ENCODE measurements at places on chromosomes 2 and 18.
A peak's percentile ranks its signal among the peaks of the same experiment; 100 is the strongest.

- DNase-seq: no peak
Observed at GRCh38 chr18:62524440-62525200, 1.8 kb downstream of the ZCCHC2 start.

- DNase-seq: no peak
Observed at GRCh38 chr2:176114930-176115625, 1.5 kb upstream of the HOXD10 start.

DNA sequence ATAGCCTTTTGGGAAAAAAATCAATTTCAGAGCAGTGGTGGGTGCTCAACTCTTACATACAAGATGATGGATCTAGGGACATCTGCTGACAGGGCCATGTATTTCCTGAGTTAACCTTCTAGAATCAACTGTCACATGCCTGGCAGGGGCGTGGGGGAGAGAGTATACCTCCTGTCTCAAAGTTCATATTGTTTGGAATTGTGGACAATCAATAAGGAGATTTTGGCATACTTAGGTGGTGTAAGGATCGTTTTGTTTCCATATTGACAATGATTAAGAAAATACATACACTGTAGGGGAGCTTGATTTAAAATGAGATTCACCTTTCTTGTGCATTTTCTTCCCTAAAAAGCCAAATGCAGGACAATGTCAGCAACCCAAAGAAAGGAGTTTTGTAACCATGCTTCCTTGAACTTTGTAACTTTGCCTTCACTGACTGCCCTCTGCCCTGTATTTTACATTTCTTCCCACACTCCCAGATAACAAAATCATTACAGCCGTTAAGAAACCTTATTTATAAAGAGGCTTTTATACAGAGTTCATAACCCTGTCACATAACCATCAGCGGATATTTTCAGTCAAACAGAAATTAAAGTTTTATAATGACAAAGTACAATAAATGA, 88.4 kb downstream of the MEP1B start:
- no peak for DNase-seq

DNA sequence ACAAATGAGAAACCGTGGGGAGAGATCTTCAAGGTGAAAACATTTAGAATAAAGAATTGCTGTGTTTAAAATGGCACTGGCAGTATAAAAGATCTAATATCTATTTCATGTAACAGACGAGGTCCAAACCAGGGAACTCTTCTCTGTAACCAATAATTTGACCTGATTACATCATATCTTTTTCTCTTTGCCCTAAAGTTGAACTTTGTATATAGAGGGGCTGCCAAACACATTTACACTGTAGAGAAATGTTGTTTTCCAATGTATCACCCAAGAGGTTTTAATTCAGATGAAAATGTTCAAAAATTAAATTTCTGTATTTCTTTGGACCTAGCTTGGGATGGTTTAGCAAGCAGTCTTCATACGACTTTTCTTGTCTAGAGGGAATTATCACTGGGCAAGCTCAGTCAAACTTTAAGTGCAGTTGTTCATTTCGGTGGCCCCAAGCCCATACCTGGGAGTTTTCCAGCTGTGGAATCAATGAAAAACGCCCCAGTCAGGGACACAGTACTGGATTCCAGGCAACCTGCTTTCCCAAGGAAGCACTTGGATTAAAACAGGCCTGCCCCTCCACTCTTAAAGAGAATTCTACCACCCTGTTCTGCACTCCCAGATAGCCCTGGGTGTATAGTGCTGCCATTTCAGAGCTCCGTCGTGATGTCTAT, 208.5 kb upstream of the FN1 start:
- no peak for DNase-seq

DNA sequence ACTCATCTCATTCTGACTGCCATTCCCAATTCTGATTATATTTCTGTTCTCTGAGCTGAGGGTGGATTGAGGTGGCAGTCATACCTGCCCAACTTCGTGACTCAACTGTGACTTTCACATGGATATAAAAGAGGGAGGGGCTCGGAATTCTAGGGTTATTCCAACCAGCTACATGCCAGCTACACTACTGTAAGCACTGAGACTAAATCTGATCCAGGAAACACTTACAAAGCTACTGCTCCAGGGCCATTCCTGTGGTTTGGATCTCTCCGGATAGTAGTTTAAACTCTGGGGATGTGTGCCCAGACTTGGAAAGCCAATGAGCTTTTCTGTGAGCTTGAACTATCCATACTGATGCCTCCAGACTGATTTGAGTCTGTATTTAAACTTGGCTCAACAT, 7.9 kb downstream of the MAP2 start:
- DNase-seq: peak; percentile 45

- no peak for DNase-seq
Observed at GRCh38 chr2:151860210-151860609, 32.0 kb upstream of the ARL5A start.

DNA sequence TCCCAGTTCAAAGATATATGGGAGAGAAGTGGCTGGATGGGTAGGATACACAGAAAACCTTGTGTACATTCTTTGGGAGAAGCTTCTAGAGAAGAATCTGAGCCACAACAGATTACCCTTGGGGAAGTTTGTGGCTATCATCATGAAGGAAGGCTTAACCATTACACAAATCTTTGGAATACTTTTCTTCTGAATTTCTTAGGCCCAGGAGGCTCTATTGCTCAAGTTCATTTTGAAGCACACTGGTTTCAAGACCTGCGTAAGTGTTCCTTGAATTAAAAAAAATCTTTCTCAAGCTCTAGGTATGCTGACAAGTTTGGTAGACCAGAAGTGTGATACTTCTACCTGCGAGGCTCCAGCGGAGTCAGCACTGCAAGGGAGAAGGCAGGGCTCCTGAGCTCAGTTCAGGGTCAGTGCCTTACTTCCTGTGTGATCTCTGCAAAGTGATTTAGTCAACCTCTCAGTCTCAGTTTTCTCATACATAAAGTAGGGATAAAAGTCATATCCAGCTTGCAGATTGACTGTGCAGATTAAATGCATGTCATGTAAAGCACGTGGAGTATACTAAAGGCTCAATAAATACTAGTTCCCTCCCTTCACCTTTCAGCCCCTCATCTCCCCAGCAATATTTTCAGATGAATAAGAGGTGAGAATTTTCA, 438.6 kb downstream of the DLGAP1 start:
- DNase-seq: no peak

GRCh38 chr2:28647682-28648081, 103.9 kb upstream of the PPP1CB start:
- no peak for DNase-seq

DNA sequence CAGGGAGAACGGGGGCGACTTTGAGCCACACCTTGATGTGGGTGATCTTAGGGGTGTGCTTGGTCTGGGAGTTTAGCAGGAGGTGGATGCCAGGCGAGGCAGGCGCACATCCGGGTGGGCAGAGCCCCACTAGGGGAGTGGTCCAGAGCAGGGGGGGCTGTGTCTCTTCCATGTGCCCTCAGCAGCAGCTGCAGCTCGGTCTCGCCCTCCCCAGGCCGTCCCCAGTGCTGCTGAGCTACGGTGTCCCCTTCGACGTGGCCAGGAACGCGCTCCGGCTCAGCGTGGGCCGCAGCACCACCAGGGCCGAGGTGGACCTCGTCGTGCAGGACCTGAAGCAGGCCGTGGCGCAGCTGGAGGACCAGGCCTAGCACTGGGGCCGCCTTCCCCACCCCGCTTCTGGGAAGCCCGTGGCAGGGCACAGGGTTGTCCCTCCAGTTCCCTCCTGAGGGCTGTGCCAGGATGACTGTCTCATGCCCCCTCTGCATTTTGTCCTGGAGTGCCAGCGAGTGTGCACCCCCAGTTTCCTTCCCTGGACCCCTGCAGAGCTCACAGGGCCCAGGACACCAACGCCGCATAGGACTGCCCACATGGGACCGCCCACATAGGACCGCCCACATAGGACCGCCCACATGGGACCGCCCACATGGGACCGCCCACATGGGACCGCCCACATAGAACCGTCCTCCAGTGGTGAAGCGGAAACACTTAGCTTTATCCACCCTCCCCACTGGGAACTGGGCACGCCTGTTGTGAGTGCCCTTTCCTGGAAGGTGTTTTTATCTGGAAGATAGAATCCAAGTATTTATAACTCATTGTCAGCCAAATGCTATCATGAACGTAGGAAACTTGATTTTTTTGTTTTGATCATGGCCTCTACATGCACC, 1.9 kb upstream of the ESPNL start:
- peak; percentile 31 for DNase-seq

DNA sequence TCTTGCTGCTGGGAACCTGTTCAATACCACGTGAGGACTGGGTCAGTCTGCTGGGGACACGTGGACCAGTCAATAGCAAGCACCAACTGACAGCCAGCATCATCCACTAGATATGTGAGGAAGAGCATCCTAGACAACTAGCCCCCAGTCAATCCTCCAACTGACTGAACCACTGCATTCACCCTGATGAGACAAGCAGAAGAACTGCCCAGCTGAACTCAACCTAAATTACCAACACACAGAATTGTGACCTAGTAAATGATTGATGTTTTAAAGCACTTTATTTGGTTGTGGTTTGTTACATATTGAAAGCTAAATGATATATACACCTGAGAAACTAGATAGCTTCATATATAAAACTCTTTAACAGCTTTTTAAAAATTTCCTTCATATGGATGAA, 15.7 kb downstream of the IRS1 start:
- no peak for DNase-seq

- DNase-seq: peak; percentile 67
Observed at GRCh38 chr2:173402405-173402974, 47.8 kb downstream of the CDCA7 start.

GRCh38 chr2:205496772-205497171, 185.5 kb upstream of the NRP2 start:
- DNase-seq: no peak

GRCh38 chr2:109341355-109342255, 212.6 kb downstream of the SH3RF3 start:
- DNase-seq: no peak

DNA sequence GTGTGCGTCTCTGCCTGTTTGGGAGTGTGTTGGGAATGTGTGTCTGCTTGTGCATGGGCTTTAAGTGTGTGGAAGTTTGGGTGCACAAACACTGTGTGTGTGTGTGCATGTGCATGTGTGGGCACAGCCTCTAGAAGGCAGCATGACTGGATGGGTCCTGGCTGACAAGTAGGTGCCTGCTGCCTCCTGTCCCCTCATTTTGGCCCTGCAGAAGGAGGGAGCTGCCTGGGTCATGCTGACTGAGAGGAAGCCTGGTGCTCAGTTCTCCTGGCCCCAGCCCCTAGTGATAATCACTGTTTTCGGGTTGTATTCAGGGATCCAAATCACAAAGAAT, 34.1 kb downstream of the GLI2 start:
- DNase-seq: no peak

DNA sequence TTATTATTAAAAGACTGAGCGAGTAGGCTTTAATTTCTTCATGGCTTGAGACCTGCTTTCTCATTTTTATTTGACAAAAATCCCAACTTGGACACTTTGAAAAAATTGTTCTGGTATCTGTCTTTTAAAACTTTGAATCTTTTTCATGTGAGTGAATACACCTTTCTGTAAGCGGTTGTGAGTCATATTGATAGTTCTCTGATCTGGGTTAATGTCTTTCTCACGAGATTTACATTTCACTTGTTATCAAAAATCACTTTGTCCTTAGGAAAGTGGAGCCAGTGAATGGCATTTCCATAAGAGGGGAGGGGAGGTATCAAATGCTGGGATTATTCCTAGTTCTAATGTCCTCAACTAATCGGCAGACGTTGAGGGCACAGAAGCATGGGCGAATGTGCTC, 36.3 kb downstream of the ATP9B start:
- DNase-seq: no peak

- no peak for DNase-seq
Observed at GRCh38 chr2:231385429-231385828, 10.1 kb upstream of the B3GNT7 start.

DNA sequence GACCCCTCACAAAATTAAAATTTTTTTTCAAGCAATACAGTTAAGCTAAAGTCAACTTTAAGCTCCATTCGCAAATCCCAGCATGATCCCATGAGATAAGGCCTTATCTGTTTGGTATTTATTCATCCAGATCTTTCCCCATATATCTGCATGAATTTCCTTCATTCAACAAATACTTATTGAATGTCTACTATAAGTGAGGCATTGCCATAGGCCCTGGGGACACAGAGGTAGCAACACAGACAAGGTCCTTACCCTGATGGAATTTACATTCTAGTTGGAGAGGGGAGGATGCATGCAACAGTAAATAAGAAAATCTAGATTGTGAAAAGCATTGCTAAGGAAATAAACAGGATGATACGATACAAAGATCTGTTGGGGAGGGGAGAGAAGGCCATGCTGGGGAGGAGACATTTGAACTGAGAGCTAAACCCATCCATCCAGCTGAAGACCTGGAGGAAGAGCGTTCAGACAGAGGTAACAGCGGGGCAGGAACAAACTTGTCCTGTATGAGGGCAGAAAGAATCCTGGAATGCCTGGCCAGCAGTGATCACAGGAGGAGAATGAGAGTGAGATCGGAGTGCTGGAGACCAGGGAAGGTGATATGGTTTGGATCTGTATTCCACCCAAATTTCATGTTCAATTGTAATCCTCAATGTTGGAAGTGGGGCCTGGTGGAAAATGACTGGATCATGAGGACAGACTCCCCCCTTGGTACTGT, 71.6 kb downstream of the SDC1 start:
- DNase-seq: no peak

- peak; percentile 27 for DNase-seq
Observed at GRCh38 chr2:133568172-133568571, at the start of gene NCKAP5. Gene NCKAP5, minus strand, starts transcription at chr2:133568463. Its CDS starts 50,937 bp downstream, at chr2:133517526.

GRCh38 chr18:25898965-25899364, 191.4 kb downstream of the SS18 start:
- DNase-seq: no peak

- no peak for DNase-seq
Observed at GRCh38 chr2:219886615-219887014, 259.2 kb downstream of the SLC4A3 start.

GRCh38 chr18:25494888-25495287, 142.9 kb upstream of the ZNF521 start:
- DNase-seq: no peak

DNA sequence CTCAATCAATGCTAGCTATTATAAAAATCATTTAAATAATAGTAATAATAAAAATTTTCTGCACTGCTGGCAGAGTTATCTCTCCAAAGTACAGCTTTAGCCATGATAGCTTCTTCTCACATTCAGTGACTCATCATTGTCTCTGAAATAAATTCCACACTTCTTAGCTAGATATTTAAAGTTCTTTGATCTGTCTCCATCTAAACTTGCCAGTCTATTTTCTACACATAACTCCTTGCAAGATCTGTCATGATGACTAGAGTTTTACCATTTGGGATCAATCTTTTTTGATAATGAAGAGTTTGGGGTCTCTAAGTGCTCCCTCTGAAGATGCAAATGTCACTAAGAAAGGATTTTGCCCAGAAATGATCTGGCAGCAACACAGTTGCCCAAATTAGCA, 155.4 kb upstream of the LHCGR start:
- no peak for DNase-seq

GRCh38 chr2:9364791-9365497, 58.4 kb downstream of the ITGB1BP1 start:
- DNase-seq: no peak

GRCh38 chr2:169464882-169465281, 14.4 kb upstream of the BBS5 start:
- DNase-seq: no peak

- no peak for DNase-seq
Observed at GRCh38 chr2:54947136-54947535, 103.1 kb downstream of the RTN4 start.
